Activated CD4-positive, alpha-beta memory T cell treated with anti-CD3 and anti-CD28 coated beads for 36 hours (primary cell): ENCODE measurements at places on chromosomes 6 and 20.

DNA sequence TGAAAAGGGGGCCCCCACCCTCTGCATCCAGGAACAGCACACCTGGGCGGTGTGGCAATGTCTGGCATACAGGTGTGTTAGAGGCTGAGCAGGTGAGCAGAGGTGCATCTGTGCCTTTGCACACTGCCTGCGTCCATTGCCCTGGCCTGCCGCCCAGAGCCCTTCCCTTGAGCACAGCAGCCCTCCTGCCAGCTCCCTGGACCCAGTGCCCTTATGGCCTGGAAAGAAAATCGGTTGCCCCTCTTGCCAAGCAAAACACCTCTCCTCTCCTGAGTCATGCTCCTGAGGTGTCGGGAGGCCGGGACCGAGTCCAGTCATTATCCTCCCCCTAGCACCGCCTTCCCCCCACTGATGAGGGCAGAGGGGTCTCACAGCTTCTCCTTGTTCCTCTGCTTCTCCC is 259.9 kb downstream of the SMOC2 start:
- DNase-seq, result no peak

DNA sequence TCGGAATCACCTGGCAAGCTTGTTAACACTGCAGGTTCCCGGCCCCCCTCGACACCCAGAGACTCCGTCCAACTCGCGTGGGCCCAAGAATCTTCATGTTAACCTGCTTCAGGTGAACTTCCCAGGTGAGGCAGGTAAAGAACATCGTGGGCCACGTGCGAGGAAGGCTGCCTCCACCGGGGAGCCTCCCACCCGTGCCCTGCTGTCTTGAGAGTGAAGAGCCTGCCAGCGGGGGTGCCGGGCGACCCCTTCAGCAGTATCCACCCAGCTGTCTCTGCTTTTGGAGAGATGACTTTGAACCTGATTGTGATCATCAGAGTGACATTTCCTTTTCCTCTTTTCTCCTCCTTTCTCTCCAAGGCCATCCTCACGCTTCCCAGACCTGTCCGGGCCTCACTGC is 22.9 kb upstream of the RTF2 start:
- DNase-seq, result no peak

DNA sequence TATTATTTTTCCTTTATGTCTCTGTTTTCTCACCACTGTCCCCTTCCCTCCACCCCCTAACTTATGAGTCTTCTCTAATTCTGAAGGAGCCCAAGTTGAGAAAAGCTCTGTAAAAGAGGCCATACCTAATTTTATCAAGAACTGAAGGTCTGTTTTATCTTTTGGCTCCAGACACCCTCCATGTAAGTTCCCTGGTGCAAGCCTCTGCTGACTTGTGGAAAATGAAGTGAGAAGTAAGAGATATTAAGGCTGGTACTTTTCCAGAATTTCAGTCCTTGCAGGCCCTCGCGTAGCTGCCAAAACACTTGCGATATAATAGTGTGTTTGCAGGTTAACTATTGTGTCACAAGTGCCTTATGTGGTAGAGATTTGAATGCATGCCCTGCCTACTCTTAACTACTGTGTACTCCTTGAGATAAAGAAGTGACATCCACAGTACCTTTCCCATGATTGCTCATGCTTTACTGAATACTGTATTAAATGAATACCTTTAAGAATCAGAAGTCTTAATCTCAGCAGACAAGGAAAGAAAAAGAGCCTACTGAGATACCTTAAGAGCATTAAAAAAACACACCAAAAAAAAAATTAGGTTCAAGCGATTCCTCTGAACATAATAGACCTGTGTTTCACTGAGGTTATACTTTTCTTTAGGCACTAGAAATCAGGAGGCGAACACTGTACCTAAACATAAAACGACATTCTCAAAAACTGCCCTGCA is 143.6 kb upstream of the ZNF184 start:
- no peak for DNase-seq

DNA sequence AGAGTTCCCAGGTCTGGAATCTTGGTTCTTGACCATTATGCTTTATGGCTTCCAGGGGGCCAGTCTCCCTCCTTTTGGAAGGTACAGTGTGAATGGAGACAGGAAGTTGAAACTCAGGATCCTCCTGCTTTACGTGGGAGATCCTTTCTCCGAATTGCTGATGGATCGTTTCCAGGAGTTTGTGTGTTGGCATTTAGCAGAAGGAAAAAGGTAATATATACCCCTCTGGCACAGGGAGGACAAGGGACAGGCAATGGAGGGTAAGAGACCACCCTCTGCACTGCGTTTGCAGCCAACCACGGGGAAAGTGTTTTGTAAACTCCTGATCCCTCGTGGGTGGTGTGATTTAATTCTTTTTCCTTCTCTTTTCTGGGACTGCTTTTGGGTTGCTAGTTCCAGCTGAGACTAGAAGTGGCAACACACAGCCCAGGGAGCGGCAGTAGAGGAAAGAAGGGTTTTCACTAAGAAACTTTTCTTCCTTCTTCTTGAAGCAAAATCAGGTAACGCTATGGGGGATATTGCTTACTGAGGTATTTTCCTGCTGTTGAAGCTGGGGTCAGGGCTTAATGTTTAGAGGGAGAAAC is 257.6 kb upstream of the SUPT3H start:
- DNase-seq, result no peak

DNA sequence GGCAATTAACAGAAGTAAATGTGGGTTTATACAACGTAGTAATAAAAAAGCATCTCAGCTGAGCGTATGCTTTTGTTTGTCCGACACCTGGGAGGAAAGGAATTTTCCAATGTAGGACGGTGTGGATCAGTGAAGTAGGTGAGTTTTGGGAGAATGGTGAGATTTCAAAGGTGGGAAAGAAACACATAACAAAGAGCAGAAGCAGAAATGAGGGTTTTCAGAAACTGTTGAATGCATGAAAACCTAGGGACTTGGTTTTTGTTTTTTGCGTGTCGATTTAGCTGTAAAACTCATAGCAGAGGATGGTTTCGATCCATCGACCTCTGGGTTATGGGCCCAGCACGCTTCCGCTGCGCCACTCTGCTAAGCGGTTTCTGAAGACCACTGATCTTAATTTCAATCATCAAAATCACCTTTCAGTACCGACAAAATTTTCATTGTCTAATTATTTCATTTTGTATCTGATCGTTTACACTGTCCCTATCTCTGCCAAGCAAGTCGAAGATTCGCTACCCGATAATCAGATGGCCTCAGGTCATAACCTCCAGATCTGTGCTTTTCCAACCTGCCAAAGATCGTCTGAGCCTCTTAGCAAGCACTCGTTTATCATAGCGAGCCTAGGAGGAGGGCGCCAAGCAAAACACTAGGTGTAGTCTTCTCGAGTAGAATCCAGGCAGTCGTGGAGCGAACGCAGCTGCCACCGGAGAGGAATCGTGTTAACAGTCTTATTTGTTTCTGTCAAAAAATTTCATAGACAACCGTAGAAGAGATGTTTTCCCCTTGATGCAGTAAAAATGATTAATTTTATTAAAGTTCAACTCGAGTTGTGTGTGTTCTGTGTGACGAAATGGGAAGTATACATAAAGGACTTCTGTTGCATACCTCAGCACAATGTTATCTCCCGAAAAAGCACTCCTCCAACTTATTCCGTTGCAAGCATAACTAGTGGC is 20.9 kb upstream of the POM121L2 start:
- peak; percentile 46 for DNase-seq

GRCh38 chr6:107129370-107129925 is 14.1 kb upstream of the BEND3 start:
- DNase-seq, result no peak

- DNase-seq, result no peak
Measured at GRCh38 chr6:105001906-105002305, 45.0 kb downstream of the LIN28B start.

GRCh38 chr6:168711666-168712300 is 270.8 kb downstream of the SMOC2 start:
- no peak for DNase-seq

DNA sequence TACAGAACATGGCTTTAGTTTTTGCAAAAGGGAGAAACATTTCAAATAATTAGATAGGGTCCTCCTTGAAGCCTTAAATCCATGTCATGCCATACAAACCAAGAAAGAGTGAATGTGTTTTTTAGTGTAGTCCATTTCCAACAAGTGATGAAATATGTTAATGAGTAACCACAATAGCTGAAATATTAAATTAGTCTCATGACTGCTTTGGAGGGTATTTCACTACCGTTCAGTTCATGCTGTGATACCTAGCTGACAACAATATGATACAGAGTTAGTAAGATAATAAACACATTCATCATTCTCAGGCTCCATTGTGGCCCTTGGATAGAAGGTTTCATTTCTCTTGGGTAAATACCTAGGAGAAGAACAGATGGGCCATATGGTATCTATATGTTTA is 5.8 kb upstream of the ID4 start:
- DNase-seq, result no peak

- no peak for DNase-seq
Measured at GRCh38 chr20:19658137-19658536, 99.9 kb upstream of the RIN2 start.

DNA sequence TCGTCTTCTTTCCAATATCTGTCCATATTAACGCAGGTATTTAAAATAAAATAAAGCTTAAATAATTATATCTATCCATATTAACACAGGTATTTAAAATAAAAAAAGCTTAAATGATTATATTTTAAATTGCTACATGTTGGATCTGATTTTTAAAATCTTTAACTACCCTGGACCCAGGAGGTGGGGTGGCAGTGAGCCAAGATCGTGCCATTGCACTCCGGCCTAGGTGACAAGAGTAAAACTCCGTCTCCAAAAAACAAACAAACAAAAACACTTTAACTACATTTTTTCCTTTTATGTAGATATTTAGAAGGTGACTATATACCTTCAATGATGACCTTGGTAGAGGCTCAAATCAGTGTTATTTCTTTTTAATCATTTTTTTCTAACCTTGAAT is 211.9 kb downstream of the GRIK2 start:
- DNase-seq, result no peak

GRCh38 chr6:164693944-164694343 is 615.5 kb downstream of the C6orf118 start:
- no peak for DNase-seq

- no peak for DNase-seq
Measured at GRCh38 chr20:50387218-50387995, 122.8 kb upstream of the PTPN1 start.

DNA sequence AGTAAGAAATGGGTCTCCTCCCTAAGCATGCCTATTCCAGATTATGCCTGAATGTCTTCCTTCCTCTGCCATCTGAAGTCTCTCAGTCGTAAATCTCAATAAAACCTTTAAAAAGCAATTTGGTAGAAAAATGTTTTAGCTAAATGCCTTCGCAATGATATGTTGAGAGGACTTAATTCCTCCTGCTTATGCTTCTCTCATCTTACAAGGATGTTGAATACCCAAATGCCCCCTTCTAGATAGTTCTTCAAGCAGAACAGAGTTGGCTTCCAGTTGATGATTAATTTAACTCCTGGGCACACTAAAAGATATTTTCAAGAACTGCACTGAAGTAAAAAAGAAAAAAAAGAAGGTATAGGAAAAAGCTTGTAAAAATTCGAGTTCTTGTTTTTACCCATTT is 275.0 kb upstream of the SPTLC3 start:
- no peak for DNase-seq

DNA sequence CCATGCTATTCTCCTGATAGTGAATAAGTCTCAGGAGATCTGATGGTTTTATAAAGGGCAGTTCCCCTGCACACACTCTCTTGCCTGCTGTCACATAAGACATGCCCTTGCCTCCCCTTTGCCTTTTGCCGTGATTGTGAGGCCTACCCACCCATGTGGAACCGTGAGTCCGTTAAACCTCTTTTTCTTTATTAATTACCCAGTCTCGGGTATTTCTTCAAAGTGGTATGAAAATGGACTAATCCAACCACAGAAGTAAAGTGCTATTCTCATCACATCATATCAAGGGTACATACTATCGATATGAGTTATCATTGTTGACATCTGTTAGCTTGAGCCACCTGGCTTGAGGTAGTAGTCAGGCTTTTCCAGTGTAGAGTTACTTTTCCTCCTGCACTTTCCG is 2.3 kb downstream of the MANBAL start:
- DNase-seq, result no peak

GRCh38 chr6:11062715-11063114 is 18.6 kb upstream of the ELOVL2 start:
- no peak for DNase-seq

- no peak for DNase-seq
Measured at GRCh38 chr20:52593654-52594053, 378.5 kb upstream of the TSHZ2 start.

GRCh38 chr6:118146584-118146983 is 239.5 kb downstream of the SLC35F1 start:
- no peak for DNase-seq

DNA sequence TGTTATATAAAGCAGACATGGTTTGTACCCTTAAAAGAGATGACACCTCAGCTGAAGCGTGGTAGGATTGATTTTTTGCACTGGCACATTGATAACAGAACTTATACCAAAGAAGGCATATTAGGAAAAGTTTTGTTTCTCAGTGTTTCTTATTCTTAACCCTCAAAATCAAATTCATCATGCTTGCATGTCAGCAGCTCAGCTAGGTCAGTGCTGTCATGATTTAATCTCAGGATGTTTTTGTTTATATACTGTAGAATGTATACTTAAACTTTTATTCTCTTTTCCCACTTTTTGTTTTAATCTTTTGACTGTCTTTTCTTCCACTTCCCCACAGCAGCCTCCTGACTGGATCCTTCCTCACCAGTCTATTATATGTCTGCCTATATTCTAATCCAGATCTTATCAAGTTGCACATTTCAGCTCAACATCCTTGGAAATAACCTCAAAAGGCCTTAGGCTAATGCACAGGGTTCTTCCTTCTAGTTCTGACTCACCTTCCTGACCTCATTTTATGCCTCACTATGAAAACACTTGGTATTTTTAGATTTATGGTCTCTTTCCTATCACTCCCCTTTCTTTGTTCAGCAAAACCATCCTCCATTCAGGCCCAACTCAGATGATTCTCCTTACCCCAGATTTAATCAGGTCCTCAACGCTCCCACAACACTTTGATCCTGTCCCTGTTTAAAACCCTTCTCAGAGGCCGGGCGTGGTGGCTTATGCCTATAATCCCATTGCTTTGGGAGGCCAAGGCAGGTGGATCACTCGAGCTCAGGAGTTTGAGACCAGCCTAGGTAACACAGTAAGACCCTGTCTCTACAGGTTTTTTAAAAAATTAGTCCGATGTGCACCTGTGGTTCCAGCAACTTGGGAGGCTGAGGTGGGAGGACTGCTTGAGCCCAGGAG is 7.2 kb downstream of the HEBP2 start:
- DNase-seq, result no peak

GRCh38 chr6:154732538-154733182 is 556 bp upstream of the SCAF8 start:
- DNase-seq, result peak; percentile 33

GRCh38 chr6:142746524-142746923 is 198.5 kb downstream of the HIVEP2 start:
- DNase-seq, result peak; percentile 23

DNA sequence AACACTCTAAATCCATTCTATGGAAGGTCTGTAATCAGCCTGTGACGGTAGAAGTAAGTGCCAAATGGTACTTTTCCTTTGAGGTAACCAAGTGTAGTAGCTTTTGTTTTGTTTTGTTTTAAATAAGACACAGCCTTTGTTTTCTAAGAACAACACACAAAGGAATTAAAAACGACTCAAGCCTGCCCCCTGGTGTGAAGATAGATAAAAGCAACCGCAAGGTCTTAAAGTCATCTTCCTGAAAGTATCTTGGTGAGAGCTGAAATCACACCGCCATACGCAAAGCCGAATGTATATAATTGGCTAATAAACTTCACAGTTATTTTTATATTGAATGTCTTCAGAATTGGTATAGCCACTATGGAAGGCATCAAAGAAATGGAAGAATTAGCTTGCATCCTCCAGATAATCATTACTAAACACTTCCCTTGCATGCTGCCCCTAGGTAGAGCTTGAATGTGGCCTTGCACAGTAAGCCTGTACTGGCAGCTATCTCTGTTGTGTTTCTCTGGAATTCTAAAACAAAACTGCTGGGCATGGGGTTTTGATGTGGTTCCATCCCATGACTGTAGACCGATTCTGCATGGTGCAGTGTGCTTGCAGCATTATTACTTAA is 95.6 kb downstream of the LAMP5 start:
- peak; percentile 55 for DNase-seq
